ENCODE measurements at places on chromosomes 16 and 17.
A peak's percentile ranks its signal among the peaks of the same experiment; 100 is the strongest.

GRCh38 chr17:32515677-32516383 lies 29.0 kb downstream of the CDK5R1 start:
- no peak for DNase-seq

DNA sequence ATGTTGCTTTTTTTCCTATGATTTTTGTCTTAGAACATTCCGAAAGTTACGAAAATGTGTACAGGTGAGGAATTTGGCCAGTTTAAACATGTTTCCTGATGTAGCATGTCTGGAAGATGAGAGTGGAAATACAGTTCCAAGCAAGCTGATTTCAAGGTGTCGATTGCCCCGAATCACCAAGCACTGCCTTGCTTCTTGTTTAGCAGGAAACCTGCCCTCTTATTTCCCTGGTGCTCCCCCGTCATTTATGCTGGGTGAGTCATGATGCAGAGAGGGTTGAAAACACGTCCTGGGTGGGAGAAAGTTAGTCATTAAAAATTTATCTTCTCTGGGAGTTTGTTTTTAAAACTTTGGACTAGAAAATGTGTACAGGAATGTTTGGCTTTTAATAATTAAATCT lies 608.6 kb upstream of the EEF2KMT start:
- no peak for DNase-seq

GRCh38 chr17:77849239-77849638 lies 109.3 kb upstream of the TNRC6C start:
- DNase-seq, result no peak

DNA sequence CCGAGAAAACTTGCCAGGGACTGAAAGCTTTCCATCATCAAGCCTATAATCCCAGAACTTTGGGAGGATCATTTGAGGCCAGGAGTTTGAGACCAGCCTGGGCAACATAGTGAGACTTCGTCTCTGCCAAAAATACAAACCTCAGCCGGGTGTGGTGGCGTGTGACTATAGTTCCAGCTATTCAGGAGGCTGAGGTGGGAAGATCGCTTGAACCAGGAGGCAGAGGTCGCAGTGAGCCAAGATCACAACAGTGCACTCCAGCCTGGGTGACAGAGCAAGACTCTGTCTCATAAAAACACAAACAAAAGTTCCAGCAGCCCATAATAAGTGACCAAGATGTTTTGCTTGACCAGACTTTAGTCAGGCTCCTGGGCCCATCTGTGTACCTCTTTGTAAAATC lies 1.9 kb downstream of the MEAK7 start:
- no peak for DNase-seq

DNA sequence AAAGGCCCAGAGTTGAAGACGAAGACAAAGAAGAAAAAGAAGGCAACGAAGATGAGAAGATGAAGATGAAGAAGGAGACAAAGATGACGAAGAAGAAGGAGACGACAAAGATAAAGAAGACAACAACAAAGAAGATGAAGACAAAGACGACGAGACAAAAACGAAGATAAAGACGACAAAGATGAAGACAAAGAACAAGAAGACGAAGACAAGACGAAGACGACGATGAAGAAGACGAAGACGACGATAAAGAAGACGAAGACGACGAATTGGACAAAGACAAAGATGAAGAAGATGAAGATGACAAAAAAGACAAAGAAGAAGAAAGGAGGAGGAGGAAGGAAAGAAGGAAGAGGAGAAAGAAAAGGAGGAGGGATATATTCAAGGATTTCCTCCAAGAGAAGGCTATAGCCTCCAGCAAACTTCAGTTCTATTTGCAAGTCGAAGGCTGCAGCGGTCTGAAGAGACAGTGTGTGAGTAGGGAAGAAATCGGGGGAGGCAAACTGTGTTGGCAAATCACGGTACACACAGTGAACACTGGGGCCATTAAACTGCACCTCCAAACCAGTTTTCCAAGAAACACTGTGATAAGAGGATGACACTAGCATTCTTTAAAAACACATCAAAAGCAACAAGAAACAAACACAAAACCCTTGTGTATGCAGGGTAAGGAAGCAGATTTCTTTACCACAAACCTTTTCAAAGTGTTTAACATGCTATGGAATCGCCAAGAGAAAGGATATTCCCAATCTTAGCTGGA lies 40.5 kb downstream of the MARF1 start:
- no peak for DNase-seq

GRCh38 chr16:50365791-50366575 lies 2.8 kb downstream of the BRD7 start:
- no peak for DNase-seq

GRCh38 chr17:67974598-67975066 lies 21.6 kb downstream of the C17orf58 start:
- no peak for DNase-seq

DNA sequence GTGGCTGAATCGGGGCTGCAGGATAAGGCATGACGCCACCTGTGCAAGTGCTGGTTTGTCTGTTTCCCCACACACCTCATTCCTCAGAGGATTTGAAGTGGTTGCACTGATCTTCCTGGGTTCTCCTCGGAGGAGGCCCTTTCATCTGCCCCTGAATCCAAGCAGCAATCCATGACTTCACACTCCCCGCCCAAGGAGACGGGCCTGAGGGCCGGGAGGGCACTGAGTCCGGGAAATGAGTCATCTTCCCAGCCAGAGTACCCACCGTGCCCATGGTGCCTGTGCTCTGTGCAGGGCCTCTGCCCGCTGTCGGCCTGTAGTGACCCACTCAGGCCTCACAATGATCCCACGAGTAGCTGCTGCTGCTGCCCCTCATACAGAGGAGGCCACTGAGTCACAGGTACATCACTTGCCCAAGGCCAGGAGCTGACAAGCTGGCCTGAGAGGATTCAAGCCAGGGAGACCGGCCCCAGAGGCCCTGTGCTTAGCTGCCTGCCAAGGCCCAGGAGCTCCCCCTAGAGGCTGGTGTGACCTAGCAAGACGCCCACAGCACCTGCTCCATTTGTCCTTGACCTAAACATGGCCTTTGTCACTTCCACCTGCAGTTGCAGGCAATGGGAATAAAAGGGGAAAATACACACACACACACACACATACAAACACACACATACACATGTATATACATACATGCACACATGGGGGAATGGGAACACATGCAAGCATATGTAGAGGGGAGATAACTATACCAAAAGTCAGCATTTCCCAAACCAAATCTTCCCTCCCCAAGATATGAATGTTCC lies 240.0 kb downstream of the C16orf95 start:
- DNase-seq, result no peak

- no peak for DNase-seq
These were observed 117.7 kb downstream of the WSCD1 start for GRCh38 chr17:6187836-6188235.

- no peak for DNase-seq
These were observed 66.9 kb downstream of the CYTH1 start for GRCh38 chr17:78715000-78715771.

DNA sequence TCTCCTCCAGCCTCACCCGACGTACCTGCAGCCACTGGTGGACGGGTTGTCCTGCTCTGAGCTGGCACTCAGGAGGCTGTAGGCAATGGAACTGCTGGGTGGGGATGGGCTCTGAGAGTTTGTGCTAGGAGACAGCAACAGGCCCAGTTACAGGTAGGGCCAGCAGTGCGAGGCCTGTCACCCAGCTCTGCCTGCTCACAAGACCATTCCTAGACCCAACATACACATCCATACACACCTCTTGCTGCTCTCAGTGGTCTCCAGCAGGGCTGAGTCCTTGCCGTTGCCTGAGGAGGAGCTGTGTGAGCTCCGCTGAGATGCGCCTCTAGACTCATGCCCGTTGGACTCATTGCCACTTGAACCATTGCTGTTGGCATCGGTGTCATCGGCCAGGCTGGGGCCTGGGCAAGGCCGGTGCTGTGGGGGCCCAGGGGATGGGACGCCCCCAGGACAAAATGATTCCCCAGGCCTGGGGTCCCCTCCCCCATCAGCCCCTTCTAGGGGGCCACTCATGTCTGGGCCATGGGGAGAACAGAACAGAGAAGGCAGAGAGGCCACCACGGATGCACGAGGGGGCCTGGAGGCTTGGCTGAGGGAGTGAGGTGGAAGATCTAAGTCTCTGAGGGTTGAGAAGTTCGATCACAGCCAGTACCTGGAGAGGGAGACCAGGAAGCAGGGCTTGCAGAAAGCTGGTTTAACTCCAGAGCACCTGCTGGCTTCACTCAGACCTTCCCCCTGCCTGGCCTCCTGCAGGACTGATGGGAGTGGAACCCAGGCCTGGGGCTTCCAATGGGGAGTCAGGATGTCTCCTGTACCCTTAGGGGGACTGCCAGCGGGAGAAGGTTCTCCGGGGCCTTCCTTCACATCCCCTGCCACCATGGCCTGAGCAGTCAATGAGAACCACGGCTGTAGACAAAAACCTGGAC lies 1.7 kb downstream of the PER1 start:
- no peak for DNase-seq

DNA sequence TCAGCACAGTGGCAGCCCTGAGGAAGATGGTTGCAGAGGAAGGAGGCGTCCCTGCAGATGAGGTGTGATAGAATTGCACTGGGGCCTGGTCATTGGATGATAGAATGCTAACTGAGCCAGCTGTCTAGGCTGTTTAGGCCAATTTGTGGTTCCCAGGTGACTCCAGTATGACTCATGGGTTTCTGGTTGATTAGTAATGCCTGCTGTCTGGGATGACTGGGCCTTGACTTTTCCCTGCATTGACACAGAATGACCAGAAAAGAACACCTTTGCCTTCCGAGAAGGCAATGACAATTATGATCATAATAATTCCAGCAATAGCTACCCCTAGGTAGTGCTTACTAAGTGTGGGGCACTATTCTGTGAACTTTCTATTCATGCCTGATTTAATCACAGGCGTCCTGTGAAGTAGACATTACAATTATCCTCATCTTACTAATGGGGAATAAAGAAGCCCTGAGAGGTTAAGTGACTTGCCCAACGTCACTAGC lies 31.5 kb downstream of the USP43 start:
- DNase-seq, result no peak

GRCh38 chr16:12426122-12426521 lies 377.6 kb downstream of the CPPED1 start:
- peak; percentile 44 for DNase-seq

GRCh38 chr17:17706140-17707060 lies 25.1 kb downstream of the RAI1 start:
- DNase-seq, result no peak

DNA sequence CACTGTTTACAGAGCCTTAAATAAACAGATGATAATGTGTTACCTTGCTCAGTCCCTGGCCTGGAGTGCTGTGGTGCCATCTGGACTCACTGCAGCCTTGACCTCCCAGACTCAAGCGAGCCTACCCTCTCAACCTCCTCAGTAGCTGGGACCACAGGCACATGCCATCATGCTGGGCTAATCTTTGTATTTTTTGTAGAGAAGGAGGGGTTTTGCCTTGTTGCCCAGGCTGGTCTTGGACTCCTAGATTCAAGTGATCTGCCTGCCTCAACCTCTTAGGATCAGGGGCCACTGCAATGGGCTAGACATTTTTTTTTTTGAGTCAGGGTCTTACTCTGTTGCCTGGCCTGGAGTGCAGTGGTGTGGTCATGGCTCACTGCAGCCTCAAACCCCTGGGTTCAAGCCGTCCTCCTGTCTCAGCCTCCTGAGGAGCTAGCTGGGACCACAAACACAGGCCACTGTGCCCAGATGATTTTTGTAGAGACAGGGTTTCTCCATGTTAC lies 5.0 kb upstream of the NAGLU start:
- no peak for DNase-seq

DNA sequence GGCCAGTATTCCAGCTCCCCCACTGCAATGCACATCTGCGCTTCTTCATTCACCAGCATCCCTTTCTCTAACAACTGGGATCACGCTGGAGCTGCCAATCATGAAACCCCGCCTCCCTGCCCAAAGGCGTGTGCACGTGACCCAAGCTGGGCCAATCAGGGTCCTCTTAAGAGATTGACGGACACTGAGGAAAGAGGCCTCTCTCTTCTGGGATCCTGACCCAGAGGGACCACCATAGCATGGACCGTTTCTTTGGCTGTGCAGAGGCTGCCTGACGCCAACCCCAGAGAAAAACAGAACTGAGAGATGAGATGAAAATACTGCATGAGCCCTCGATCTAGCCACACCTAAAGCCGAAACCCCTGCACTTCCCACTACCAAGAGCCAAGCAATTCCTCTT lies 32.0 kb downstream of the COTL1 start:
- peak; percentile 95 for DNase-seq

GRCh38 chr17:56777859-56778258 lies 55.9 kb downstream of the C17orf67 start:
- DNase-seq, result no peak

DNA sequence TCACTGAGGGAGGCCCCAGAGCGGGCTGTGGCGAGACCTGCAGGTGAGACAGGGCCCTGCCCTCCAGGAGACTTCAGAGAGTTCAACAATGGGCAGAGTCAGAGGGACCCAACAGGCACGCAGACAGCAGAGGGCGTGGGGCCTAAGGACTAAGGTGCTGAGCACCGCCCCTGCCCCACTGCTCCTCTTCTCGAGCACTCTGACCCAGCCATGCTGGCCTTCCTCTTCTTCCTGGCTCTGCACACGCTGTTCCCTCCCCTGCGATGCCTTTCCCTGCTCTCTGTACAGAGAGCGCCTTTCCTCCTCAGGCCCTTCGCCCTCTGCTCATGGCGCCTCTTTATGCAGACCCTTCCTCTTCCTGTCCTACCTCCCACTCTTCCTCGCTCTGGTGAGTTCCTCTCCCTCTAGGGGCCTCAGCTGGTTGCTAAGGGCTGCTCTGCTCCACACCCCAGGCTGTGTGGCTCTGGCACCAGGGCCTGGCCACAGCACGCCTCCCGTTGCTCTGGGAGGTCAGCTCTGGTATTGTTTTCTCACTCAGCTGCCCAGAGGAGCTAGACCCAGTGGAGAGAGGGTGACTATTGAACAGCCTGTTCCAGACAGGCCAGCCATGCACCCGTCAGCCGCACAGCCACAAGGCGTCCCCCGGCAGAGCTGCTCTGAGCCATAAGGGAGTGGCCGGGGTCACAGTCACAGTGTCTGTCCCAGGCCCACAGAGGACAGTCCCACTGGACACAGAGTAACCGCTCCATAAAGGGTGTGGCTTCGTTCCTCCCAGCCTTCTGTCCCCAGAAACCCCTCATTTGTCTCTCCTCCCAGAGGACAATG lies 13.6 kb upstream of the RASD1 start:
- no peak for DNase-seq

- DNase-seq, result no peak
These were observed 178.6 kb downstream of the CPPED1 start for GRCh38 chr16:12625068-12625467.

- DNase-seq, result no peak
These were observed 94.8 kb downstream of the TNFRSF13B start for GRCh38 chr17:16877099-16877498.

- DNase-seq, result no peak
These were observed 10.6 kb upstream of the NUDT16L1 start for GRCh38 chr16:4682616-4683254.

GRCh38 chr16:68040506-68041288 lies 17.6 kb downstream of the DUS2 start:
- peak; percentile 74 for DNase-seq

- DNase-seq, result no peak
These were observed 1.8 kb downstream of the FLII start for GRCh38 chr17:18256776-18257175.

GRCh38 chr17:3796822-3797170 lies 4.2 kb downstream of the ITGAE start:
- no peak for DNase-seq

- DNase-seq, result no peak
These were observed 32.4 kb downstream of the SNX11 start for GRCh38 chr17:48139944-48140343.

Measured in brain (organoid and tissue), 16 donors.